Amygdala (tissue), 56 donors: ENCODE measurements at places on chromosomes 12 and 14.

DNA sequence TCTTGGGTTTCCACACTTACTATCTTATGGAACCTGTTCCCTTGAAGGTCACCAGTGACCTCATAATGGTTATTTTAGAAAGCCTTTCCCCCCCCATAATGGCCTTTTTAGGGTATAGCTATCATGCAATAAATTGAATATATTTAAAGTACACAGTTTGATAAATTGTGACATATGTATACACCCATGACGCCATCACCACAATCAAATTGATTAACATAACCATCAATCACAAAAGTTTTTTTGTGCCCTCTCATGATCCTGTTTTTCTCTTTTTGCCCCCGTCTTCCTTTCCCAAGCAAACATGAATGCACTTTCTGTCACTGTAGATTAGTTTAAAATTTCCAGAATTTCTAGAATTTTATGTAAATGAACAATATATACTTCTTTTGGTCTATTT, 28.7 kb upstream of the OR4E1 start:
- no peak for DNase-seq

DNA sequence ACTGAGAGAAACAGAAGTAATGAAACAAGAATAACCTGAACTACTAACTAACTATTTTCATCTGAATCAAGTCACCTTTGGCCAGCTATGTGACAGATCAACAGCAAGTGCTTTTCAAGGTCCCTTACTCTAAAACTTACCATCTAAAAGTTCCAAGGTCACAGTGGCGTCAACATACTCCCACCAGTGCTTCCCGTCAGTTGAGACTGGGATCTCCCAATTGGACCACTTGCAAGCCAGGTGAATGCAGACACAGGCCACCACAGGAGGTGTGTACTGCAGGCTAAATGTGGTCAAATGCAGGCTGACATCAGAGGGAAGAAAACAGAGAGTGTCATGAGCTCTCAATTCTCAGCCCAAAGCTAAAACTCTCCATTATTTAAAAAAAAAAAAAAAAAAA, 13.8 kb upstream of the KANSL2 start:
- no peak for DNase-seq

GRCh38 chr12:132710043-132710404, 618 bp upstream of the PGAM5 start:
- DNase-seq = no peak

- no peak for DNase-seq
Measured at GRCh38 chr12:111705672-111706071, 19.8 kb downstream of the ACAD10 start.

DNA sequence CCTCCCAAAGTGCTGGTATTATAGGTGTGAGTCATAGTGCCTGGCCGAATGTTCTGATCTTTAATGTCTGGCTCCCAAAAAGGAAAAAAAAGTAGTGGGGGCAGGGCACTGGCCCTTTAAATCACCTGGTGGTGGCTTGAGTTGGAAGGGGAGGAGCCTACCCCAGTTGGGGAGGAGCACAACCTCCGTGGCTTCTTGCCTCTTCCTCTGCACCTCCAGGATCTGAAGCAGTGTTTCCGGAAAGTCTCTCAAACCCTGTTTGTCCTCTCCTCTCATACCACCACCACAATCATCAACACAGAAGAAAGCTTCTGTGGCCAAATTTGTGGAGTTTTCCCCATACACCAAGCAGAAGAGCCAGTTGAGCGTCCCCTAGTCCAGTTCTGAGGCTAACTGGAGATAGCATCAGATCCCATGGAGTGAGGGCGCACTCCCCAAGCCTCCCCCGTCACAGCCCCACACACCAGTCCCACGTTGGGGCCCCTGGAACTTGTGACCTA, 24.3 kb upstream of the RCOR1 start:
- DNase-seq = no peak

DNA sequence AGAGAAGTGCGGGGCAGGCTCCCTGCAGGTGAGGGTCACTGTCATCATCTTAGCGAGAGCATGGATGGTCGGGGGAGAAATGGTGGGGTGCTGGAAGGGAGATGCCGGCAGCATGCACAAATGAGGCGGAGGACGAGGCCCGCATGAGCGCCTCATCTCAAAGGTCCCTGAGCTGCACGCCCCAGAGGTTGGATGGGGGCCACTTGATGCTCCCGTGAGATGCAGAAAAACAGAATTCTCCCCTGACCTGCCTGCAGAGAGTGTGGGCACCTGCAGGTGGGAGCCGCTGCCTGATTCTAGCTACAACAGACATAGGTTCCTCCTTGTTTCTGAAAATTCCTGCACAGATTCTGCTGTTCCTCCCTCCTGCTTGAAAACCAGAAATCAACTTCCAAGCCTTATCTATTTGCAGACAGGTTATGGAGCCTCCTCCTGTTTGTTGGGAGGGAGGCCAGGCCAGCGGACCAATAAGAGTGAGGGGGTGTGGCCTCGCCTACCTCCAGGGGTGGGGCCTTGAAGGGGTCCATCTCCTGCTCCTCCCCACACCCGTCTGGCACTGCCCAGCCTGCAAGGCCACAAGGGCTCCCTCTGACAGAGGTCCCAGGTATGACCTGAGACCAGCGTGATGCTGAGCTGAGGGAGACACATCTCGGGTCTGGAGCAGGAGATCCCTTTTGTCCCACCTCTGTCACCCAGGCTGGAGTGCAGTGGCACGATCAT, 67.2 kb downstream of the KDM2B start:
- DNase-seq = no peak

- DNase-seq = no peak
Measured at GRCh38 chr14:66133666-66134065, 352.5 kb upstream of the CCDC196 start.

GRCh38 chr14:93527203-93527607, 96.5 kb downstream of the UNC79 start:
- no peak for DNase-seq

DNA sequence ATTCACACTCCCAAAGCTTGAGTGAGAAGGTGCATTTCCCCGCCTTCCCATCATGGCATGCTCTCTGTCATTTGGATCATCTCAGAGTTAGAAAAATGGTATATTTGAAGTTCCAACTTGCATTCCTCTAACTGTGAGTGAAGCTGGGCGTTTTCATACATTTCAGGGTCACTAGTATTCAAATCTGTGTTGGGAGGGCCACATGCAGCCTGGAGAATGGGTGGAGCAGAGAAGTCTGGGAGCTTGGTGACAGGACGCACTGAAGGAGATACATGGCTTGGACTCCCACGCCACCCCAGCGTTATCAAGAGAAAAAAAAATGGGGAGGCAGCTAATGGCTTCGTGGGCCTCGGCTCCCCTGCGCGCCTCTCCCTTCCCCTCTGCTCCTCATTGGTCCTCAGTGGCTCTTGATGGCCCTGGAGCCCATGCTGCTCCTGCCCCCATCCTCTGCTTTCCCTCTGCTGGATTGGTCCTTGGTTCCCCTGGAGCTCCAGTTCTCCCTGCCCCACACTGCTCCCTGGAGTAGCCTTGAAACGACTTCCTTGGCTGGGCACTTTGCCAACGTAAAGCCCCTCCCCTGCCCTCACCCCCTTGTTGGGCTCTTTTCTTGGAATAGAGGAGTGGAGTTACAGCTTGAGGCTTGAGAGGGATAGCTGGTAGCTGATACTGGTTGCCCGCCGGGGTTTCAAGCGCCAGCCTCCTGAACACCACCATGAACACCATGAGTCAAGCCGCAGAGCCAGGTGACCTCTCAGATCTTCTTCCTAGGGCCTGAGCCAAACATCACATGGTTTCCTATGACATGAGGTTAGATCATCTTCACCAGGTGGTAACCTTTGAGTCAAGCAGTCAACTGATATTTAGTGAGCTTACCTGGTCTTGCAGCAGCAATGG, 139.6 kb downstream of the PRKCH start:
- no peak for DNase-seq

- DNase-seq = no peak
Measured at GRCh38 chr14:96037891-96038557, 1.1 kb upstream of the C14orf132 start.

GRCh38 chr14:25400607-25401206, 350.8 kb upstream of the STXBP6 start:
- no peak for DNase-seq

- DNase-seq = no peak
Measured at GRCh38 chr12:122096591-122097149, 18.1 kb downstream of the MLXIP start.

GRCh38 chr14:79101388-79101787, 931.2 kb downstream of the NRXN3 start:
- DNase-seq = no peak

DNA sequence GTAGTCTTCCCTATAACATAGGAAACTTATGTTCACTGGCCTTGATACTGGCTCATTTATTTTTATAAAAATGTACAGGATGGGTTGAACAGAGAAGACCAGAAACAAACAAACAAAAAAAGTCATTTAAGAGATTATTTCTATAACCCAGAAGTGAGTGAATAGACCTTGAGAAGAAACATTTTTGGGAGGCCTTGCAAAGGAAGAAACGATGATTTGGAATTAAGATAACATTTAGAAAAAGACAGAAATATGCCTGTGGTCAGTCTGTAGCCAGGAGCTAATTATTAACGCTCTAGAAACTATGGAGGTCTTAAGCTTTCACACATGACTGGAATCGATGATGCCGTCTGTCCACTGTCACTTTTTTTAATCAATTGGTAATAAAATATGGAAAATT, 264.0 kb downstream of the EGLN3 start:
- DNase-seq = no peak

DNA sequence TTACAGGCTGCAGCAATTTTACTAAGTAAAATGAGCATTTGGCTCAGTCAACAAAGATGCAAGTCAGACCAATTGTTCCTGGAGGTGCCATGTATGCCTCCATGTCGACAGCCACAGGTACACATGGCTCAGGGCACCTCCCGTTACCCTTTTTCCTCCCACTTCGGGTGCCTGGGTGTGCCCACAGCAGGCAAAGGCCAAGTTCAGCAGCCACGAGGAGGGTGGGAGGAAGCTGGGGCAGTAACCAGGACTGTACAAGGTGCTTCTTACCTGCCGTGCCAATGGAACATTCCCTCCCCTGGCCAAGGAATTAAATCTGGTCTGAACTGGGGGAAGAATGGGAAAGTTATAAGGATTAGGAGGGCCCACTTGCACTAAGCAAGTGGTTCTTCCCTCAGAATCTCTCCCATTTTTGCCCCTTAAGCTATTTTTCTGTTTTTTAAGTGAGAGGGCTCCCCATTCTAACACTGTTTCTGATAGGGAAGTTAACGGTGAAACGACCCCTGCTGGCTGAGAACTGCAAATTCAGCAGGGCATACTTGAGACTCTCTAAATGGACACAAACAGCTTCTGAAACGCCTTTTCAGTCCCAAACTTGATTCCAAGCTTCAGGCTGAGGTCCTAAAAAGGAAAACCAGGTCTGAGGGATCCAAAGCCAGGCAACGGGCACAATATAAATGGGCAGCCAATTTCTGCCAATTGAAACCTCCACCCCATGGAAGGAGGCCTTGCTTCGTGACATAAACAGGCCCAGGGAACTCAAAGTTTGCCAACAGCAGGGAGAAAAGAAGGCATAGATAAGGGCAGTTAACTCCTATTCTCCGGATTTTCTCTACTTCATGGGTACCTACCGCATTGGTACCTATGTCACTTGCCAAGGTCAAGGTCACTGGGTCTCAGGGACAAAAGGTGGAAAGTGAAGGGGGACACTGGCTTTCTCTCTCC, 24.8 kb downstream of the CLECL1 start:
- no peak for DNase-seq

GRCh38 chr14:95258754-95259593, 60.7 kb downstream of the CLMN start:
- no peak for DNase-seq

GRCh38 chr14:21308132-21308478, 28.2 kb downstream of the RPGRIP1 start:
- DNase-seq = no peak

- no peak for DNase-seq
Measured at GRCh38 chr14:39393289-39393688, 38.9 kb downstream of the FBXO33 start.

DNA sequence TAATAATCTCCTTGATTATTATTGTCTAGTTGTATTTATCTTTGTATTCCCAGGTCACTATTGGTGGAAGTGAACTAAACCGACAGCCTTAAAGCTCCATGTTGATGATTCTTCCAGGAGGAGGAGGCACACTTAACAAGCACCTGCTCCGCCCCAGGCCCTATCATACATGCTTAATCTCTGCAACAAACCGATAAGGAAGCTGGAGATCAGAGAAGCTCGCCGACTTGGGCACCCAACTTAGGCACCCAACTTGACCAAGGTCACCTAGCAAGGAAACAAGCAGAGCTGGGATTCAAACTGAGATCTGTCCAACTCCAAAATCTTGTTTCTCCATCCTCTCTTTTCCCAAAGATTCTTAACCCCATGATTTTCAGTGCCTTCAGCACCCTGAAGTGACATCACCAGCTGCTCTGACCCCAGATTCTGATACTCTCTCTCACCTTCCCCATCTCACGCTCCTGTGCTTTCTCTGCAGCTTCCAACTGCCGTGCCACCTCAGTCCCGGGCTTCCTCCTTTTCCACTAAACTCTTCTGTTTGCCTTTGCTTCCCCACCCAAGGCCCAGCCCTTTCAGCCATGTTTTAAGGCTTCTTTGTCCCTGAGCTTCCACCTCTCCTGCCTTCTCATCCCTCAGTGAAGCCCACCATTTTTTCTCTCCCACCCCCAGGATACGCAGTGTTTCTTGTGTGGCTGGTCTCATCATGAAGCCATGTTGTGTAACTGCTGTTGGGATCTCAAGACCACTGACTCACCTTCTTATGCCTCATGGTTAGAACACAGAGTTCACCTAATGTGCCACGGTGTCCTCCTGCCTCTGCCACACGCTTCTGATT, 6.6 kb upstream of the KRT18 start:
- no peak for DNase-seq

DNA sequence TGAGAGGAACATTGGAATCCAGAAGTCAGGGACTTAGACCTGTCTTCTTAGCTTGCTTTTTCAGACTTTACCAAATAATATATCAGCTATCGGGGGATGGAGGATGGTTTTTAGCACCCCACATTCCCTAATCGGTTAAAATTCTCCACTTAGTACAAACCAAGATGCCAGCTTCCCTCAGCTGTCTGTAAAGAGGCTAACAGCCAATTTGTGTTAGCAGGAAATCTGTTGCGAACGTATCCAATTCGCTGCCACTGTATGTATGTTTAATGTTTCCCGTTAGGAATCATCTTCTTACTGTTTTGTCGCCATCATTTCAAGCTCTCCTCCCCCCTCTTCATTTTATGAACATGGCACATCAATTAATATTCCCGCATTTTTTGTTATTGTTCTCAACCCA, 289.0 kb downstream of the BCL11B start:
- no peak for DNase-seq
